ENCODE measurements at places on chromosomes 3 and 15. TPM values are rescaled to one million over a fixed set of nuclear protein-coding genes. Genes with fewer than 3 reads are reported as not detected.

SNRK gene
- 11.0 TPM for total RNA-seq

FOXB1 gene
- 0.64 TPM for total RNA-seq

CHST13 gene
- 0.64 TPM for total RNA-seq

PRSS50 gene
- total RNA-seq, result 0.13 TPM

DNA sequence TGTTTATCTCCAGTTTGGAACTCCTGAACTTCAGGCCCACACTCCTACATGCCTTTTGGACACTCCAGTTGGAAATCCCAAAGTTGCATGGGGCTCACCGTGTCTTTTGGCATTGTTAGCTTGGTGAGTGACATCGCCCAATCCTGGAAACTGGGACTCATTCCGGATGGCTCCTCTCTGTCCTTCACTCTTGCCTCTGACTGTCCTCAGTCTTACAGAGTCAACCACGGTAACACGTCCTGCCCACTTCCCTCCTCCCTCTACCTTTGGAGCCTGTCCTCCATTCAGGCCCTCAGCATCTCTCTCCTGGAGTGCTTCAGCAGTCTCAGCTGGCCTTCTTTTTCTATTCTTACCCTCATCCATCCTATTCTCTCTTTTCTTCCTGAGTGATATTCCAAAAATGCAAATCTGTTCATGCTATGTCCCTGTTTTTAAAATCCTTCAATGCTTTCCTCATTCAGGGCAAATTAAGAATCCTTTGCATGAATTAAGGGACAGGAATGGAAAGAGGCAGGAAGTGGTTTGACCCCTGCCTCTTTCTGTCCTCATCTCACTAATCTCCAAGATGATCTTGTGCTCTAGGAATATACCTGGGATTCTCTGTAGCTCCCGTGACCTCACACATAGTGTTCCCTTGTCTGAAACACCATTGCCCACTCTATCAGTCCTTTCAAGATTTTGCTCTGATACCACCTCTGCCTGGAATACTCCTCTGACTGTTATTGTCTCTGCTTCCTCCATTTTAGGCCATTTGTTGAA lies 42.5 kb downstream of the LPP start:
- H3K36me3 ChIP-seq, result no peaks in the 10 kb centered on the region
- no peak for DNase-seq
- H3K27ac ChIP-seq, result no peak overlapping the region
- peaks cover 3% of the 10 kb centered on the region for H3K4me1 ChIP-seq
- no peak overlapping the region for H3K4me3 ChIP-seq

DNA sequence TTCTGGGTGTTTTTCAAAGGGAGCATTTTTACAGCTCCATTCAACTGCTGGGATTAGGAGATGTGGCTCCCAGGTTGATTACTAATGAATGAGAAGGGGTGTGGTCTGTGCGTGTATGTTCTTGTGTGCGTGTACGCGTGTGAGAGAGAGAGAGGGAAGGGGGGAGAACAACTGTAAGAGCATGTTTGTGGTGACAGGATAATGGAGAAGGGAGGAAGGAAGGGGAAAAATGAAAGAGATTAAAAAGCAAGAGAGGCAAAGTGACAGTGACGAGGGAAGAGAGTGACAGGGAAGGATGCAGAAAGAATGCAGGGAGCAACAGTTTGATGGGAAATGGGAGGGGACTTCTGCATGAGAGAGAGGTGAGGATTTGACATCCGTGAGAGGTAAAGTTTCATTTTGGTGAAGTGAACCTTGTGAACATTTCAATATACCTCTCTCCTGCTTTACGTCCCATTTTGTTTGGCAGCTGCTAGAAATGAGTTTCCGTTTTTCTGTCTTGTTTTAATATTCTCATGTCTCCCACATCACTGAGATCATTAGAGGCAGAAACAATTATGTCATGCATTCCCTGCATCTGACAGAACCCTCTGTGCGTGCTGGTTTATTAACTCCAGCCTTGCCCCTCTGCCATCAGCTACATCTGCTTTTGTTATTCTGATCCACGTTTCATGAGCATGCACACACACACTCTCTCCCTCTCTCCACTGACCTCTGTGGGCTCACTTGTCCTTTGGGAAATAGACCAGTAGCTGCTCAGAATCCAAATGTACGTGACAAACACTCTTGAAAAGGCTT lies 161.6 kb downstream of the GAP43 start:
- H3K36me3 ChIP-seq, result no peaks in the 10 kb centered on the region
- H3K4me3 ChIP-seq, result peak overlapping the region; percentile 47
- no peak overlapping the region for H3K27ac ChIP-seq
- no peaks in the 10 kb centered on the region for H3K27me3 ChIP-seq

DNA sequence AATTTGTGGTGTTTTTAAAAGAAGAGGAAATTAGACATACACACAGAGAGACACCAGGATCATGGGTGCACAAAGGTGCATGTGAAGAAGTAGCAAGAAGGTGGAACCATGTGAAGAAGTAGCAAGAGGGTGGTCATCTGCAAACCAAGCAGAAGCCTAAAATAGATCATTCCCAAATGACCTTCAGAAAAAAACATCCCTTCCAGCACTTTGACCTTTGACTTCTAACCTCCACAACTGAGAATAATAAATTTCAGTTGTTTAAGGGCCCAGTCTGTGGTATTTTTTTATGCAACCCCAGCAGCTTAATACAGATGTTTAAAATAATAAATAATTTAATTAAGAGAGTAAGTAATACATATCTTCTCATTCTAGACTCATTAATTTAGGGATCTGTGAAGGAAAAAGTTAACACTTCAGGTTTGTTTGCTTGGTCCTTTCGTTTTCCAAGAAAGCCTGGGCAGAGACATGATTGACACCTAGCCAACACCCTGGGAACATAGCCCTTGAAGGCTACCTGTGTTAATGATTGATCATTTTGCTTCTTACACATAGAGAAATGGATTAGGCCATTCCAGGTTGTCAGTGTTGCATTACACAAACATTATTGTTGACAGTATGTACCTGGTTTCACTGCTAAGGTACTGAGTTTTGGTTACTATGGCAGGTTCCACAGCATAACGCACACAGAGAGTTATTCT lies 1331.2 kb upstream of the GBE1 start:
- H3K27ac ChIP-seq, result no peak overlapping the region
- no peaks in the 10 kb centered on the region for H3K4me1 ChIP-seq

DNA sequence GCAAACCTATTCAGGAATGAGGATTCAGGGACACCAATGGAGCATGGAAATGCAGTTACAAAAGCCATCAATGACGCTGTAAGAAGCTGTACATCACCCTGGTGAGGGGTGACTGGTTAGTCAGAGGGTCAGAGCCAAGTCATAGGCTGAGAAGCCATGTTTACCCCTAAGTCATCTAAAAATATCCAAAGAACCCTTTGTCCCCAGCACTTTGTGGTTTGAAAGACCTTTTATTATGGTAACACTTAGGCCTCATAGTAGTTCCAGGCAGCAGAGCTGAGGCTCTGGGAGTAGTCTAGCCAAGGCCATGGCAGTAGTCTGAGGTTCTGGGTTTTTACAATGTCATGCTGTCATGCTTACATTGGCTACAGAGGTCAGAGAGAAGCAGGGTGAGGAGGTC lies 131.2 kb downstream of the CTNNB1 start:
- no peak overlapping the region for H3K27ac ChIP-seq
- H3K27me3 ChIP-seq, result no peaks in the 10 kb centered on the region
- H3K36me3 ChIP-seq, result no peaks in the 10 kb centered on the region

GRCh38 chr3:196736670-196737374 lies 2.8 kb upstream of the PAK2 start:
- H3K27me3 ChIP-seq, result no peaks in the 10 kb centered on the region
- peaks cover 6% of the 10 kb centered on the region for H3K36me3 ChIP-seq
- H3K27ac ChIP-seq, result no peak overlapping the region
- DNase-seq, result no peak
- H3K4me1 ChIP-seq, result peaks cover 3% of the 10 kb centered on the region

DNA sequence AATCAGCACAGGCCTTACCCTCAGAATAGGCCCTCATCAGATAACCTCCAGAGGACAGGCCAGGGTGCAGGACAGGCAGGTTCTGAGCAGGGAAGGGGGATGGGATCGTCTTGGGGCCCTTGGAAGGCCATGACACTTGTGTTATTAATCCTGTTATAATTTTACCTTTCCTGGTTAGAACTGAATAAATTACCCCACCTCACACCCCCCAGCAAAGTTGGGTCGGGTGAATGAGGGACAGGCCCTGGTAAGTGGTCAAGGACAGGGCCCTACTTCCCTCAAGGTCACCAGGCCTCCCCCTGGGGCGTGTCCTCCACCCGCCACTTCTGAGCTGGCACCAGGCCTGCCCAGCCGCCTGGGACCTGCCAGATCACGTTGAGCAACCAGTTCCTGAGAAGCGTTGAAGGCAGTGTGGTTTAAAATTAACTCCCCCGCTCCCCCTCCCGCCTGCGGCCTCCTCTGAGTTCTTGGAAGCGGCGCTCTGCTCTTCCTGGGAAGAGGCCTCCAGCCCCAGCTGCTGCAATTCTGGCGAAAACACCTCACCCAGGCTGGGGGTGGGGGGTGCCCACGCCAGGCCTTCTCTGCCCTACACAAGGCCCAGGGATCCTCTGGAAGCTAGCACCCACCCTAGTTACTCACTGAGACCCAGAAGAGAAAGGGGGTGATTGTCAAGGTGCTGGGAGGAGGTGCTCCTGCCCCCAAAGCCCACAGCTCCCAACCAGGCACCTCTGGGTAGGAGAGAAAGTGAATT lies 10.6 kb downstream of the CISH start:
- no peaks in the 10 kb centered on the region for H3K27me3 ChIP-seq
- H3K4me1 ChIP-seq, result peaks cover 11% of the 10 kb centered on the region
- no peak overlapping the region for H3K4me3 ChIP-seq
- DNase-seq, result no peak
- no peaks in the 10 kb centered on the region for H3K36me3 ChIP-seq
- H3K27ac ChIP-seq, result no peak overlapping the region

DNA sequence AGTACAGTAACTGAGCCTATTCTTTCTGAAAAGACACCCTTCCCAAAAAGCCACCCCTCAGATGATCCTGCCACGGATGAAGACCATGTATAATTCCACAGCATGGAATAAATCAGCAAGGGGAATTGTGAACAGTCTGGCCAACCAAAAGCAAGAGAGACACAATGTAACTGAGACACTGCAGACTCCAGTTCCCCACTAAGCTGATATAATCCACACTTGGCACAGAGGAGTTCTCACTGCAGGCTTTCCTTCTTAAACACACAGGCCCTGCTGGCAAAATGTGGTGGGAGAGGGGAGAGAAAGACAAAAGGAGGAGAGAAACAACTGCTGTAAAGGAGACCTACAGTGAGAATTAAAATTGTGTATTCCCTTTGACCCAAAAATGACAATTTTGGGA lies 12.7 kb downstream of the GPR156 start:
- DNase-seq, result no peak
- no peak overlapping the region for H3K4me3 ChIP-seq
- H3K4me1 ChIP-seq, result no peaks in the 10 kb centered on the region

Measured in Panc1 (cell line).